ENCODE measurements at places on chromosomes 12 and 14. TPM values are rescaled to one million over a fixed set of nuclear protein-coding genes. Genes with fewer than 3 reads are reported as not detected.

SERPINA10 gene
- total RNA-seq: 0.42 TPM

LIMA1 gene
- 8.4 TPM for total RNA-seq

NINJ2 gene
- total RNA-seq: 59.5 TPM

C3AR1 gene
- 0.95 TPM for total RNA-seq

SUOX gene
- 10.1 TPM for total RNA-seq

AHNAK2 gene
- total RNA-seq: 2.0 TPM

NUAK1 gene
- 34.5 TPM for total RNA-seq

PRB2 gene
- total RNA-seq: not detected

GRCh38 chr12:109996483-109996853, 300 bp upstream of the GIT2 start:
- DNase-seq: no peak

GRCh38 chr12:110012137-110012536, 12.9 kb downstream of the ANKRD13A start:
- DNase-seq: no peak

DNA sequence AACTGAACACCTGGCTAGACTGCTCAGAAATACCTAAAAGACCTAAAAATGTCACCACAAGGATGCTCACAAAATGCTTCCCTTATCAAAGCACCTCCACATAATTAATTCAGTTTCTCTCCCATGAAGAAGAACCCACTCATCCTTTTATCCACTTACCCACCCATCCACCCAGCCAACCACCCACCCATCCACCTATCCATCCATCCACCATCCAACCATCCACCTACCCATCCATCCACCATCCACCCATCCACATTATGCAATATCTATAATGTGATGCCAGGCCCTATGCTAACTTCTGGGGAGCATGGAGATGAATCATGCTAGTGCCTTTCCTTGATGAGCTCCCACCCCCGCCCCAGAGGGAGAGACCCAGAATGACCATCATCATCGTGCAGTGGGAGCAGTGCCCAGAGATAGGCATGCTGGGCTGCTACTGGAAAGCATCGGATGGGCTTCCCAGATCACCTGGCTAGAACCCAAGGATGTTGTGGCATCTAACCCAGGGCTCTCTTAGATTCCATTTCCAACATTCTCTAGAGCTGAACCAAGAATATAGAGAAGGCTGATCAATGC, 166.6 kb downstream of the TTC7B start:
- DNase-seq: no peak

DNA sequence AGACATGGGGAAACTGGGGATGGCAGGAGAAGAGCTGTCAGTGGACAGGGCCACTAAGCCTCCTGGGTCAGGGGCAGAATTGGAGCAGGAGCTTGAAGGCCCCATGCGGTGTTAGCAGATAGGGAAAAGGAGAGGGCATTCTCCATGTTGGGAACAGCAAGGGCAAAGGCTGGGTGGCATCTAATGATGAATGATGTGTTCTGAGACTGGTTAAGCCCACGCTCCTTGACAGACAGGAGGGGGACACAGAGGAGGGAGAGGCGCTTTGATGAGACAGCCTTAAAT, 63.0 kb downstream of the CLMN start:
- DNase-seq: no peak

DNA sequence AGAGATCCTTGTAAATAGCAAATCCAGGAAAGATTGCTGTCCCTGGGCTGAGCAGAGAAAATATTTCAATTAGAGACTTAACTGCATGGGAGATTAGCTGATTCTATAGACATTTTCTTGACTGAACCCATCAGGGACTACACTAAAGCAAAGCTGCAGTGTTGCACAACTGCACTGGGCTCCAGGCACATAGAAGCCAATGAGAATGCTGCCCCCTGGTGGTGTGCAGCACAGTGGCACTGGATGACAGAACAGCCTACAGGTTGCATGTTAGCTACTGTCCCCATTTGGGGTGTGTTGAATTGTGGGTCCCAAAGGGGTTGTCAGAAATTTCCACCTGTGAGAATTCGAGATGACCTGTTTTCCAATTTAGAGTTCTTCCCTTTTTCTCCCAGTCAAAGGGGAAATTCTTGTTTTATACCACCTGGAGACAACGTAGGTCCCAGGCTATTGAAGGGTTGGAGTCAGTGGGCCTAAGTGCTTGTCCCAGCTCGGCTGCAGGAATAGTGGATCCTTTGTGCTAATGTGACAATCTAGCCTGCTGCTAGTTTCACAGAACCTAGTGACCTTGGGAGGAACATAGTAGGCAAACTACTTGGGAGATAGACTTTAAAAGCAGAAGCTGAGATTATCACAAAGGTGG, 114.7 kb downstream of the SLC8A3 start:
- peak; percentile 7 for DNase-seq

DNA sequence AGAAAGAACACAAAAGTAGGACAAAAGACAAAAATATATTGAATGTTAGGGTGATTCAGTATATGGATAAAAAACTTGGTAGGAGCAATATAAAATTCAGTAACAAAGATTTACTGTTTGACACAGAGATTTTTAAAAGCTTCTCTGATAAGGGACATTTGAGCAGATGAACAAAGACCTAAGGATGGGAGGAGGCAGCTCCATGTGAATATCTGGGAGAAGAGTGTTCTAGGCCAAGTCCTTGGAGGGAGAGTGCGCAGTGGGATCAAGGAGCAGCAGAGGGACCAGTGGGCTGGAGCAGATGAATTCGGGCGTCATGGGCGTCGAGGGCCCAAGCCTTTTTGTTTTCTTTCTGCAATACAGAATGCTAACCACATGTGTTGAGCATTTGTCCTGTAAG, 174.4 kb downstream of the PRKCH start:
- DNase-seq: no peak

DNA sequence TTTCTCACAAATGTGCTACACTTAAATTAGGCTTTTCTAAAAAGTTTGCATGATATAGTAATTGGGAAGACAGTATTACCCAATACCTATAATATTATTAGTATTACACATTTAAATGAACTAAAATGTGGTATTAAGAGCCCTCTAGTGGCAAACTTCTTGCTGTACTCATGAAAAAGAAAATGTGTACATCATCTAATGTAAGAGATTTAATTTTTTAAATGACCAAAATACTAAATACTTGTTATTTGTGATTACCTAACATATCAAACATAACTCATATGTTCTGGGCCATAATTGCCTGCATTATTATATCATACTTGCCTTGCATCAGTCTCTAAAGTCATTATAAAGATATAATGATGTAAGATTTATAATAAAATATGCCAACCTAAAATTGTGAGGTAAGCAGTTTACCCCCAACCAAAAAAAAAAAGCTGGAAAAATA, 64.2 kb downstream of the DNAI7 start:
- DNase-seq: no peak

DNA sequence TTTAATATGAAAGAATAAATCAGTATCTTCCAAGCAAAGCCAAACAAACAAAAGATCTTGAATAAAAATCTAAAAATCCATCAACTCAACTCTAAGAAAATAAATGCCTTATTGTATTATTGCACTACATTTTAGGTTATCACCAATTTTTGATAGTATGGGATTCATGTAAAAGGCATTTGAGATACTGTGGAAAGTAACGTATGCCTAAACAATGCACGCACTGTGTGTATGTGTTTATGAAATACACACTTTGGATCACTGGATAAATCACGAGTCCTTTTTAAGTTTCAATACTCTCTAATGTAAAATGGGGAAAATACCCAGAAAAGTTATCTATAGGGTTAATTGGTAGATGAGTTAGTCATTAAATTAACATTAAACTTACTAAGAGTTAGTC, 17.7 kb downstream of the WBP11 start:
- no peak for DNase-seq

GRCh38 chr14:85186082-85186481, 343.9 kb upstream of the FLRT2 start:
- DNase-seq: no peak

- DNase-seq: no peak
Measured at GRCh38 chr14:65279510-65279909, 133.0 kb upstream of the FUT8 start.

- DNase-seq: no peak
Measured at GRCh38 chr14:97723351-97723750, 926.2 kb downstream of the VRK1 start.

- DNase-seq: no peak
Measured at GRCh38 chr12:2528001-2528400, 266.8 kb upstream of the FKBP4 start.

GRCh38 chr12:128654468-128654867, 169.3 kb downstream of the SLC15A4 start:
- no peak for DNase-seq

DNA sequence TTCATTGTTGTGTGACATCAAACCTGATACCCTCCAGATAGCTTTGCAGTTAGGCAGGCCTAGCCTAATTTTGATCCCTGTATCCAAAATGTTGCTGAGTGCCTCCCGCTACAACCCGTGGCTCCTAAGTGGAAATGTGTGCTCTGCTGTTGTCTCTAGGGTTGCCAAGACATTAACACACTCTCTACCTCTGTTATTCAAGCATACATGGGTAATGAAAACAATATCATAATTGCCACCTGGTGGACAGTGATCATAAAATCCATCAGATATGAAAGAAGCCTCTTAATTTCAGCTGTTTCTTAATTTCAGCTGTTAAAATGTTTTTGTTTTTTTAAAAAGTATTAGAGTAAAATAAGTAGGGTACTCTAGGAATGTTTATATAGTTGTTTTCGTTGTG, 93.5 kb downstream of the PLEKHA5 start:
- DNase-seq: no peak

DNA sequence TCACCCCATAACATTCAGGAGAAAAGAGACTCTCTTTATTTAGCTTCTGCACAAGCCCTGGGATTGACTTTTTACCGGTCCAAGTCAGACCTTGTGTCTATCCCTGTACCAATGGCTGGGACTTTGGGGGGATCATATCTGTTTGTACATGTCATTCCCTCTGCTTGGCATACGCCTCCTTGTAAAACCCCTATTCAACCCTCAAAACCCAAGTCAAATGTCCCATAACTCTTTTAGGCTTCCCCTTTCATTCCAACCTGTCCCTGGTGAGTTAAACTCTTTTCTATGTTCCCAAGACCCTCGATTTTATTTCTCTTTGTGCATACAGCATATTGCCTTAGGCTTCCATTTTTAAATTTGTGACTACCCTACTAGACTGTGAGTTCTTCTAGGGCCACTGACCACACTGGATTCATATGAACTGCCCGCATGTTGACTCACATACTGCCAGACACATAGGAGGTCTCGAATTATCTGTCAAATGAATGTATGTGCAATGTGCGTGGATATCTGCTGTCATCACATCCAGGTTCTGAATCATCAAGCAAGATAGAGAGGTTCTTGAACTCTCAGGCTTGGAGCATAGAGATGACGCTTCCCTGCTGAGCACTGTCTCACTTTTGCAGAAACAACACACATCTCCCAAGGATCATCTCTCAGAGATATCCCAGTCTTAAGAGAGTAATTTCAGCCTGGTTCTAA, 548.6 kb upstream of the TBX3 start:
- no peak for DNase-seq

DNA sequence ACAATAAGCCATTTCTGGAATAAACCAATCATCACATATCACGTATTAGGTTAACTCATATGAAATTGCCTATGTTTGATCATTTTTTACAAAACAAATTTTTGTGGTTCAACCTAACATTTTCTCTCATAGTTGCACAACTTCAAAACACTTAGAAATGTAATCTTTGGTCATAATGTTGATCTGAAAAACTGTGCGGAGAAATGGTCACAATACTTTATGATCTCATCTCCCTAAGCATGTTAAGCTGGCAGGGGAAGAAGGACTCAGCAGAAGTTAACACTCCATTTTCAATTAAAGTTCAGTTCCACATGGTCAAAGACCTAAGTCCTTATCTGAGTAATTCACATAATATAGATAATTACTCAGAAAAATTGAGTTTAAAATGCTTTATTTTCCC, 194.8 kb downstream of the CAPZA3 start:
- no peak for DNase-seq

Data from gastrocnemius medialis (tissue), 4 donors.